ENCODE measurements at places on chromosomes 6 and 20.

DNA sequence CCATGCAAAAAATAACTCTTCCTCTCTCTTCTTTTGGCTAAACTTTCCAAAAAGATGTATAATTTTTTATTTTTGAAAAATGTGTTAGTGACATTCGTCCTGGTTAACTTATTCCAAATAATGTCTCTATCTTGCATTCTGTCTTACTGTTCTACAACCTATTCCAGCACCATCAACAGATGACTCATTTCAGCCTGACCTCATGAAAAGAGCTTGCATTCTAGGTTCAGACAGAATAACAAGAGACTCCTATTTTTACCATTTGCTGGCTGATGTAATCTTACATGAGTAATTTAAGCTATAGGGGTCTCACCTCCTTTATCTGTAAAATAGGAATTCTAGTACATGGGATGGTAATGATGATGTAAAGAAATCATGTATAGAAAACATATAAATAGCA lies 109.0 kb downstream of the FUT9 start:
- no peak for DNase-seq

DNA sequence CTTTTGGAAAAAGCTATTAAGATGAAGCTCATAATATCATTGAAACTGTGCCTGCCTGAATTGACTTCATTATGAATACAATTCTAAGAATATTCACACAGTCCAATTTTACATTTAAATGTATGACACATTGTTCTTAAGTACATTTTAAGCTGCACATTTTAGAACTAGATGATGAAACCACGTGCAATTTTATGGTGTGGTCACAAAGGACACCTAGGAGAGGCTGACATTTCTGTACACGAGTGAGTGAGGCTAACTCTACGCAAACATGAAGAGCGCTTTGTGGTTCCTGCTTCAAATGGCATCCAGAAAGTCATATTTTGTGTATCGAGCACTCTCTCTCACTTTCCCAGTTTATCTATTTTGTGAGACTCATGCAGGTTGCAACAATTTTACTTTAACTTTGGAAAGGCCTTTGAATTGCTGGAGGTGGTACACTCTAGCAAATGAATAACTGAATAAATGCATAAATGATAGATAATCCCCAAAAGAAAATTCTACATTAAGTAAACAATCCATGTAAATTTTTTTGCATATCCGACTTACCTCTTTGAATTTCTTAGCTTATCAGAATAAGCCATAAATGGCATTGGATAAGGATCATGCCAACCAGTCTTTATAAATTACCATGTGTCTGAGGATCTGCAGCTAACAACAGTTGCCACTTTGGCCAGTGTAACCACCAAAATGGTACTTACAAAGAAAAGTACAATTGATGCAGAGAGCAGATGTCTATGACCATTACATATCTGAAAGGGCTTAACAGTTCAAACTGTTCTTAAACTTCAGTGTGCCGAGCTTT lies 97.3 kb downstream of the NRSN1 start:
- DNase-seq = no peak

GRCh38 chr6:22529866-22530265 lies 39.5 kb upstream of the HDGFL1 start:
- no peak for DNase-seq

DNA sequence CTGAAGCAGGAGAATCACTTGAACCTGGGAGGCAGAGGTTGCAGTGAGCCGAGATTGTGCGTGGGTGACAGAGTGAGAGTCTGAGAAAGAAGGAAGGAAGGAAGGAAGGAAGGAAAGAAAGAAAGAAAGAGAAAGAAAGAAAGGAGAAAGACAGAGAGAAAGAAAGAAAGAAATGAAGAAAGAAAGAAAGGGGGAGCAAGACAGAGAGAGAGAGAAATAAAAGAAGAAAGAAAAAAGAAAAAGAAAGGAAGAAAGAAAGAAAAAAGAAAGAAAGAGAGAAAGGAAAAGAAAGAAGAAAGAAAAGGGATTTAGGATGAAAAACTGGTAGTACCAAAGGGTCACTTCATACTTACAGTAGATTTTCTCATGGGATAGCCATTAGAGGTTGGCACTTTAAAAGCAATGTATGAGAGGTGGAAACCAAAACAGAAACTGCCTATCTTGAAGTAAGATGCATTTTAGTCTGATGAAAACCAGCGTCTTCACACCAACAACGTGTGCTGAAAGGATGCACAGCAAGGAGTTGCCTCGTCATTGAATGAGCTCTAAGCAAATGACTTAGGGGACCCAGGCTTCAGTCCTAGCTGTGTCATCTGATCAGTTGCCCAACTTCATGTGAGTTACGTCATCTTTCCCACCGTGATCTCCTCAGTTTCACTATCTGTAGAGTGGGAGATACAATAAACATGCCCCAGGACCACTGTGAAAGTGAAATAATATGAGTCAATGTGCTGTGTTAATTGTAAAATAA lies 133.9 kb upstream of the NEDD9 start:
- peak; percentile 47 for DNase-seq

DNA sequence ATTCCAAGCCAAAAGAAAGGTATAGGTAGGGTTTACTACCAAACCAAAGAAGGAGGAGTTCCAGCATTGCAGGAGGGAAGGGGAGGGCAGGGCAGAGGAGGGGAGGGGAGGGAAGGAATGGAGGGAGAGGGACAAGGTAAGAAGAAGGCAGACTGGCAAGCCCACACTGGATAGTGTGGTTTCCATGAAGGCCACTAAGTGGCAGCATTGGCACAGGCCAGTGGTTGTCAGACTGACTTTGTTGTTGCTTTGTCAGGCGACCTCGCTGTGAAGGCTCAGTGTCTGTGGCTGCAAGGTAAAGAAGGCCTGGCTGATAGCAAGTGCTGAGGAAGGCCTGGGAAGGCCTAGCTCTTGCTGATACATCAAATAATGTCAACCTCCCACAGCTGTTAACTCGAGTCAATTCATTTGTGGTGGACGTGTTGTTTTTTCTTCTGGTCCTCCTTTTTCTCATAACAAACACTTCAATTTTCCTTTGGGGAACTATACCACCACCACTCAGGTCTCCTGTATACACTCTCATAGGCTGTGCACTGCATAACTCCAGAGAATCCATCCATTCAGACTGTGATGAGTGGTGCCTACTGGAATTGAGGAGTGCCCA lies 7.7 kb upstream of the ZNF334 start:
- DNase-seq = peak; percentile 36

DNA sequence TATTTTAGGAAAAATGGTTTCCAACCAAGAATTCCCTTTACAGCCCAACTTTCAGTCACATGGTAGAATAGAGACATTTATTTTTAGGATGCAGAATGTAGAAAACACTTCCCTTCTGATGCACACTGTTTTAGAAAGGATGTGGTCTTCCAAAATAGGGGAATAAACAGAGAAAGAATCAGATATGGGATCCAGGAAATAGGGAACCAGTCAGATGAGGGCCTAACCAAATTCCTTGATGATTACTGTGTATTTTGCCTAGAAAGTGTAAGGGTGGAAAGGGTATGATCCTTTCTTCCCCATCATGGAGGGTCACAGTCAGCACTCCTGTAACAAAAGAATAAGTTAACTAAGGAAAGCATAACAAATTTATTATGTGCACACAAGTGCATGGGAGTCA lies 27.4 kb downstream of the SLX4IP start:
- DNase-seq = no peak

- no peak for DNase-seq
Observed at GRCh38 chr20:56841346-56841908, 212.3 kb downstream of the TFAP2C start.

GRCh38 chr20:31860390-31861134 lies 9.8 kb downstream of the DUSP15 start:
- DNase-seq = no peak

DNA sequence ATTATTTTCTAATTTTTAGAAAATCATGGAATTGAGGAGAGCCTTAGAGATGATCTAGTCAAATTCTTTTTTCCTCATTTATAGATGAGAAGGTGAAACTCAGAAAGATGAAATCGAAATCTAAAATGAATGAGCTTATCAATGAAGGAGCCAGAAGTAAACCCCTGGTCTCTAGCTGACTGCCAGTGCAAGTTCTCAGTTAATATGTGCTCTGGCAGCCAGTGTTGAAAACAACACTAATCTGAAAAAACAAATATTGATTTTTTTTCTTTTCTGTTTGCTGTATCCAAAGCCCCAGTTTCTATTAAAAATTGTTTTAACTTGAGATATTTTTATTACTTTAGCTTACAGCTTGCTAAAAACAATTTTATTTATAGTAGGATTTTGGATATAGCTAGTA lies 21.5 kb upstream of the PBOV1 start:
- DNase-seq = no peak

DNA sequence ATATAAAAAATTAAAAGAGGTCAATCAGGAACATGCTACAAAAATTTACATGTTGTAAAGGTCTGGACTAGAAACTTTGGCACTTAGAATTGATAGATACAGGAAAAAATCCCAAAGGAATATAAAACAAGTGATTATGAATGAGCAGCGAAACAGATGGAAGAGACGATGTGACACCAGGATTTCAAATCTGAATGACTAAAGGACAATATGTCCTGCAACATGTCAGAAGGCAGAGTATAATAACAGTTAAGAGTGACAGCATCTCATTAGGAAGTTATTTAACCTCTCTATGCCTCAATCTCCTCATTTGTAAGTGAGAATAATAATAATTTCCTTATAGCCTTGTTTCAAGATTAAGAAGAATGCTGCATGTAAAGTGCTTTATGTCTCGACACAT lies 50.3 kb downstream of the FRK start:
- no peak for DNase-seq

DNA sequence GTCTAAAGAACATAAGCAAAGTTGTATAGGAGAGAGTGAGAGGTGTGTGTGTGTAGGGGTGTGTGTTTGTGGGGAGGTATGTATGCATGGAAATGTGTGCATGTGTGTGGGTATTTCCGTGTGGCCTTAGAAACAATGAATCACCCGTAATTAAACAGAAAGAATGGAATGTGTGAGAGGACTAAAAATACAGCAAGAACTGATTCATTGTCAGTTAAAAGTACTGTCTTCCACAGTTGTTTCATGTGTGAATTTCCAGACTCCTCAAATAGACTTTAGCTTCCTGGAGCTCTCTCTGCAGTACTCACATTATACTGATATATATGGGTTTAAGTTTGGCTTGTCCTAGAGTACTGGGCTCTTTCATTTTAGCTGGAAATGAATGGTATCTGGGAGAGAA lies 145.7 kb downstream of the RIMS1 start:
- DNase-seq = no peak

All from activated naive CD8-positive, alpha-beta T cell treated with anti-CD3 and anti-CD28 coated beads, Interleukin-2, amount 50 U/mL, for 24 hours (primary cell).